ENCODE measurements at places on chromosomes 2 and 18.

- DNase-seq = no peak
These were observed 463.7 kb upstream of the DSEL start for GRCh38 chr18:67980241-67980640.

- DNase-seq = peak; percentile 53
These were observed 7.9 kb downstream of the CROCC2 start for GRCh38 chr2:240913810-240914644.

DNA sequence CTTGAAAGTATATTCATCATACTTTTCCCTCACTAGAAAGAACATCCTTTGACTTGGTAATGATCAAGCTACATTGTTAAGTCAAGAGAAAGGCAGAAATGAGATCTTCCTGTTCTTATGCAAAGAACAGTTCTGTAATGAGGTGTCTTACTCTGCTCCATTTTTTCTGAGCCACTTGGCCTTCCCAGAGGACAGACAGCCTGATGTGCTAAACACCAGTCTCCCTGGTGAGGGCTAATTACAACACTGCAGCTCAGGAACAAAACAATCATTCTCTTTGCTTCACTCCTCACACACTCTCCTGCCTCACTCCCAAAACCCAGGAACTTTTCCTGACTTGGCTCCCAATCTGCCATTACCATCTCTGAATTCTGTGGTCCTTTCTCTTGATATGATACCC is 25.6 kb downstream of the TACR1 start:
- no peak for DNase-seq

- DNase-seq = no peak
These were observed 127.0 kb downstream of the GAREM1 start for GRCh38 chr18:32343634-32344033.

- DNase-seq = no peak
These were observed 251.4 kb downstream of the GLI2 start for GRCh38 chr2:120986898-120987650.

DNA sequence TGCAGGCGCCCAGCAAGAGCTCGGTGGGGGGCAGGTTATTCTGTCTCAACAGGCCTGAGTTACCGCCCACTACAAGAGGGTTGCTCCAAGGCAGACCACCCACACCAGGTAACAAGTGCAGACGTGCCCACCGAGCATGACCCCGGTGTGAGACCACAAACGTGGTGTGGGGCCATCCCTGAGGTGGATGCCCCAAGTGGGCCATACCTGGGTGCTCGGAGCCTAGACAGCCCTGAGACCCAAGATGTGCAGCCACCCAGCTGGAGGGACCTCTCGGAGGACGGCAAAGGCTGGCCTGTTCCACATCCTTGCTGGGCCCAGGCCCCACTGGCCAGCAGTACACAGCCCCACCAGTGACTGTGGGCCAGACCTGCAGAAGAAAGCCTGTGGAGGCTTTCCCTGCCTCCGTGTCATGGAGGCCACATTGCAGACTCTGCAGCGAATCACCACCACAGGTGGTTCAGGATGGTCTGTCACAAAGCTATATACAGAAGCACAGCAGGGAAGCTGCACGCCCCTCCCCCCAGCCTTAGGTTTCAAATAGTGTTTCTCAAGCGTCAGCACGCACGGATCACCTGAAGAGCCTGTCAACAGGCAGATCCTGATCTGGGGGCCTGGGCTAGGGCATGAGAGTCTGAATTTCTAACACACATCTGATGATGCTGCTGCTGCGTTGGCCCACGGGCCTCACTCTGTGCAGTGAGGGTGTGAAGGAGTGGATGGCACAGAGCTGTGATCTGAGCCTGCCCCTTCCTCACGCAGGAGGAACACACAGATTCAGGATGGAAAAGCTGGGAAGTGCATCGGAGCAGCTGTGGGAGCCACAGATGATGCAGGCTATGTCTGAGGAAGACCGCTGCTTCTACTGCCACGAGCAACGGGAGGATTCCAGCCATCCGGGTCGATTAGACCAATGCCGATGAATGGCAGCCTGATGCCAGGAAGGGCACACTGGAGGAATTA is 96.8 kb downstream of the UXS1 start:
- no peak for DNase-seq

DNA sequence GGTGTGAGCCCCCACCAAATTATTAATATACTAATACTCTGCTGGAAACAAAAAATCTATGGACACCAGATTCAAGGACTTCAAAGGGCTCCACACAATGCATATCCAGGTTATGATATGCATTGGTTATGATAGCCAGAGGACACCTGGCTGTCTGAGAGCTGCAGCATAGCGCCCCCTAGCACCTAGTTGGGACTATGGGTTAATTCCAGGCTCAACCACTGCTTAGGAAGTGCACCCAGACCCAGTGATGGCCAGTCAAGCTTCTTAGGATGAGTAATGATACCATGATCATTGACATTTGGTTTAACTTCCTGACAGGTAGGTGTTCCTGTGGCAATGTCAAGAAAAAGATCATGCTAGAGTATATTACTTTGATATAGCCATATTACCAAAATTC is 3.8 kb upstream of the FRZB start:
- no peak for DNase-seq

GRCh38 chr2:110216803-110217202 is 4.5 kb upstream of the MTLN start:
- DNase-seq = no peak

GRCh38 chr2:179031731-179032408 is 18.1 kb downstream of the CCDC141 start:
- DNase-seq = peak; percentile 50

DNA sequence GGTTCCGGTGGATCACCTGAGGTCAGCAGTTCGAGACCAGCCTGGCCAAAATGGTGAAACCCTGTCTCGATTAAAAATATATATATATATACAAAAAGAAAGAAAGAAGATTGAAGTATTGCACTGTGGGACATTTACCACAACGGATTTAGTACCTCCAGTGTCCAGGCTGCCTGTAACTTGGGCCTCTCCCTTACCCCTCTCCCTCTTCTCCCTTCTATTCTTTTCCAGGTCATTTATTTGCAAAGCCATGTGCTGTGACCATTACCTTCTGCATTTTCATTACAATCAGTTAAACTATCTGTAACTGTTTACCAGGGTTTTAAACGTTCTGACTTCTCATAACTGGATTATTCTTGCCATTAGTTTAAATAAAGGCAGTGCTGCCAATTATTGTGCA is 400.9 kb upstream of the ZNF804A start:
- no peak for DNase-seq

- no peak for DNase-seq
These were observed 141.2 kb downstream of the SETBP1 start for GRCh38 chr18:44821924-44822323.

- no peak for DNase-seq
These were observed 24.0 kb downstream of the HS1BP3 start for GRCh38 chr2:20626698-20627513.

- no peak for DNase-seq
These were observed 396.4 kb upstream of the TNP1 start for GRCh38 chr2:217256251-217256650.
